ENCODE measurements at places on chromosomes 2 and 18. TPM values are rescaled to one million over a fixed set of nuclear protein-coding genes. Genes with fewer than 3 reads are reported as not detected.

Gene BOLA3
- 10.8 TPM for total RNA-seq

Gene PROKR1
- total RNA-seq, result not detected

Gene CRYGD
- not detected for total RNA-seq

Gene LRRTM1
- not detected for total RNA-seq

Gene FHOD3
- 0.33 TPM for total RNA-seq

Gene MC5R
- not detected for total RNA-seq

Gene DDX1
- 71.2 TPM for total RNA-seq

Gene KLHL29
- 2.8 TPM for total RNA-seq

Gene ZNF521
- total RNA-seq, result 149 TPM

Gene IL1RN
- not detected for total RNA-seq

Gene RRM2
- total RNA-seq, result 6.4 TPM

Gene AMER3
- total RNA-seq, result not detected

Gene SCN1A
- 0.09 TPM for total RNA-seq

Gene EML6
- total RNA-seq, result 0.76 TPM

Data from dermis lymphatic vessel endothelial cell (primary cell).